ENCODE measurements at places on chromosomes 1 and 21. TPM values are rescaled to one million over a fixed set of nuclear protein-coding genes. Genes with fewer than 3 reads are reported as not detected.

UBE2U gene
- not detected for total RNA-seq

NKAIN1 gene
- not detected for total RNA-seq

CBS gene
- 25.1 TPM for total RNA-seq

DNA sequence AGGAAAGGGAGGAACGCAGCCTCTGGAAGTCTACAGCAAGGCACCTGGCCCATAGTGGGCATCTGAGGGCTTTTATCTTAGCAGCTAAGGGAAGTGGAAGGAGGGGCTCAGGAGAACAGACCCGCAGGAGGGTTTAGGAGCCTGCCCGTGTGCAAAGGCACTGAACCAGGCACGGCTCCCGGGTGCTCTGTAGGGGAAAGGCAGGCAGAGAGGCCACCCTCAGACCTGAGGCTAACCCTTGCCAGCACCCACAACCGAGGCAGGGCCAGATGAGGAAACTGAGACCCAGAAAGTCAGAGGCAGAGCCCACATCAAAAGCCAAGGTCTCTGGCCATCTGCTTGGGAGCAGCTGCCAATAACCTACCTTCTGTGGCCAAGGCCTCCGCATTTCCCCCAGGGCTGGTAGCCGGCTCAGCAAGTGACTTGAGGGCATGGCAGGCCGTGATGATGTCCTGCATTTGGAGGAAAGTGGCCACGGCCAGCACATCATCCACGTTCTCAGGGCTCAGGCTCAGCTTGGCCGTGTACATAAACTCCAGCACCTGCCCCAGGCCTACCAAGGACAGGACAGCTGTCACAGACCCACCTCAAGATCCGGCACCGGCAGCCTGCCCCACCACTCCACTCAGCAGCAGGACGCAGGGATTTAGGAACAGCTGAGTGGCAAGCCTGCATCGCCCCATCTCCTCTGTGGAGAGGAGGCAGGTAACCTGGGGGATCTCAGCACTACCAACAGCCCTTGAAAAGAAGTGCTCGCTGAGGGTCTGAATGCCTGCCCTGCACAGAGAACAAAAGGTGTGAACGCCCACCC lies 29.1 kb downstream of the ZBTB17 start:
- DNase-seq, result no peak

GRCh38 chr1:226983247-226983991 lies 43.3 kb downstream of the COQ8A start:
- no peak for DNase-seq

GRCh38 chr1:25360596-25361581 lies 22.8 kb downstream of the TMEM50A start:
- DNase-seq, result no peak

- DNase-seq, result no peak
Observed at GRCh38 chr1:101228424-101229134, 8.2 kb upstream of the S1PR1 start.

OR2AK2 gene
- total RNA-seq, result not detected

DNA sequence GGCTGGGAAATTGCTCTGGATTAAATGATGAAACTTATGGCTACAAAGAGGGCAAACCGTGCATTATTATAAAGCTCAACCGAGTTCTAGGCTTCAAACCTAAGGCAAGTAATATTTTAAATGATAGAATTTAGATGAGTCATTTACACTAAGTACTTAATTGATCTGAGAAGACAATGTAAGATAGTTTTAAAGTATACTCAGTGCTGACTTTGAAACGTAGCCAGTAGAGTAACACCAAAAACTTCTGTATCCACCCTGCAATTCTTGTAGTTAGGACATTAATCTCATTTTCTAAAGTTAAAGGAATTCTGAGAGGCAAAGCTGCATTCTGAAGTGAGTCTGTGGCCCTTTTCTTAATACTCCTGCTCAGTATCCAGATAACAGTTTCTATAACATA lies 20.8 kb downstream of the ATP1B1 start:
- DNase-seq, result no peak

GRCh38 chr21:36699546-36700294 lies 805 bp downstream of the SIM2 start:
- DNase-seq, result peak; percentile 35

G0S2 gene
- total RNA-seq, result 40.8 TPM

- DNase-seq, result no peak
Observed at GRCh38 chr1:60341274-60341673, 267.7 kb upstream of the C1orf87 start.

- peak; percentile 44 for DNase-seq
Observed at GRCh38 chr1:55213885-55214211, 1.3 kb downstream of the USP24 start.
